ENCODE measurements at places on chromosomes 2 and 18.

DNA sequence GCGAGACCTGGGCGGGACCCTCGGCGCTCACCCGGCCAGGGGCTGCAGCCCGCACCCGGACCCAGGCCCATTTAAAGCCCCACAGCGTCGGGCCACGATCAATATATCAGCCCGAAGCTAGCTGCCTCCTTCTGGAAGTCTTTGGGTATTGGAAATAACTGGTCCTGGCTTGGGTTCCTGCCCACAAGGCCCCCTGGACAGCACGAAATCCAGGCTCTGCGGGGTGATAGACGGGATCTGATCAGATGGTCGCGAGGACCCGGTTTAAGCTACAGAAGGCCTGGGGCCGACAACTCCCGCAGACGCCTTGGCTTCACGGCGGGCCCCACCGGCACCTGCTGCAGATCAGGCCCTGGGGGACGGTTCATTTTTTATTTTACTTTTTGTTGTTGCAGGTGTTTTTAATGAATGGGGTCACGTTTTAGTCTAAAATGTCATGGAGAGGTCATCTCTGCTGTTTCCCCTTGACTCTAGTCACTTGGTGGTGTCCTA lies 362 bp upstream of the PSTPIP2 start:
- DNase-seq, result no peak

DNA sequence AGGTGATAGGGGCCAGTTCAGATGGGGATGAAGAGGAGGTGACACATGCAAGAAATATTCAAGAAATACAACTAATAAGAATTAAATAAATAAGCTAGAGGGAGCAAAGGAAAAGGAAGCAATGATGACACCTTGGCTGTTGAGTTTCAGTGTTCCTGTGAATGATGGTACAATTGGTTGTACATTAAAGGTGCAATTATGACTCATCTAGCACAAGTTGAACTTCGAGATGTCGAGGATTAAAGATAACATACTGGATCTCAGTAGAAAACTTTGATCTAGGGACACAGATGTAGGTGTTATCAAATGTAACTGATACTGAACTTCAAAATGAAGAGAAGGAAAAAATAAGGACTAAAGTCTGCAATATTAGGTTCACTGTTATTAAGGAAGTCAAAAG lies 760.6 kb upstream of the CHAC2 start:
- no peak for DNase-seq

DNA sequence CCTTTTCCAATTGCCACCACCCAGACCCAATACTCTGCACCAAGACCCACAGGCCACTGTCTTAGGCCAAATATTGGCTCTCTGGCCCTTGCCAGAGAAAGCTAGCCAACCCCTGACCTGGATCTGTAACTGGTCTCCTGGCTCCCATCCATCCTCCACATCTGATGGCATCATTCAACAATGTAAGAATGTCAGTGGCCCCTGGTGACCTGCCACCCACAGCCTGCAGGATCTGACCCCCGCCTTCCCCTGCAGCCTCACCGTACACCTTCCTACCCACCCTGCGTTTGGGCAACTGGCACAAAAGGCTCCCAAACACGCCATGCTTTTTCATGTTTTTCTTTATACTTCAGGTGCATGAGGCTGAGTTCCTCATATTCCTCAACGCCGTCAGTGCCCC lies 60.0 kb upstream of the ASAP2 start:
- no peak for DNase-seq

DNA sequence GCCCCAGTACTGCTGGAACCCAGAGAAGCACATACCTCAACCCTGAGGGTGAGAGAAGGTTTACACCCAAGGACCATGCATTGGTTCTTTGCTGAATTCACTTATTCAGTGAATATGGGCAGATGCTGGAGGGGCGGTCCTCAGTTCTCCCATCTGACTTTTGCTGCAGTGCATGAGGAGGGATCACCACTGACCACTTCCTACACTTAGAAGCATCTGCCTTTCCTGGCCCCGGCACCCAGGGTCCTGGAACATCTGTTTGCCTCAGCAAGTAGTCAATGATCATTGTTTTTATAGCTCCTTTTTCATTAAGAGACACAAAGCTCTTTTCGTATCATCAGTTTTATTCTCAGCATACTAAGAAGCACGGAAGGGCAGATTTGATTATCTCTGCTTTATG lies 211.4 kb downstream of the SH3RF3 start:
- no peak for DNase-seq

DNA sequence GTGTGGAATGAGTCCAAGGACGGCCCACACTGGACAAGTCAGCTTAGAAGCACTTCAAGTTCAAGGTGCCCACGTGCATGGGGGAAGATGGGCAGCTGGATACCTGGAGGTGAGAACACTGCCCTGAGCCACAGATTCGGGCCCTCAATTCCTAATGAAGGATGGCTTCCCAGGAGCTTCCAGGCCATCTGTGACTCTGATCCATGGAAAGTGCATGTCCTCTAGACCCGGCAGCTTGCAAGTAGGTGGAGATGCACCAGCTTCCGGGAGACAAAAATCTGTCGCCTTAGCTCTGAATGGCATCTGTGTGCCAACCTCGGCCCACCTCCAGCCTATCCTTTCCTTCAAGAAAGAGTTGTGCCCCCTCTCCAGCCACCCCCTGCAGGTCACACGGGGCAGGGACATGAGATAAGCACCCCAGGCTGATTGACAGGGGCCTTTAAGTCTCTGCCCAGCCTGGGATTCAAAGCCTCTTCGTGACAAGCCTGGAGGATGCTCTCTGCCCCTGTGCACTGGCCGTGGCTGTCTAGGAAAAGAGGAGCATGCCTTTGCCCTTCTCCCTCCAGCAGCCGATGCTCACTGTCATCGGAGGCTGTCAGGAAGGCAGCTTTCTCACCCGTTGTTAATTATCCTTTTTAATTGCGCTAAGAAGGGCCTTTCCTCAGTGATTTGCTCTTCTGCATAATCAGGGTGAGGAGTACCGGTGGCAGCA lies 65.5 kb downstream of the BIN1 start:
- no peak for DNase-seq

DNA sequence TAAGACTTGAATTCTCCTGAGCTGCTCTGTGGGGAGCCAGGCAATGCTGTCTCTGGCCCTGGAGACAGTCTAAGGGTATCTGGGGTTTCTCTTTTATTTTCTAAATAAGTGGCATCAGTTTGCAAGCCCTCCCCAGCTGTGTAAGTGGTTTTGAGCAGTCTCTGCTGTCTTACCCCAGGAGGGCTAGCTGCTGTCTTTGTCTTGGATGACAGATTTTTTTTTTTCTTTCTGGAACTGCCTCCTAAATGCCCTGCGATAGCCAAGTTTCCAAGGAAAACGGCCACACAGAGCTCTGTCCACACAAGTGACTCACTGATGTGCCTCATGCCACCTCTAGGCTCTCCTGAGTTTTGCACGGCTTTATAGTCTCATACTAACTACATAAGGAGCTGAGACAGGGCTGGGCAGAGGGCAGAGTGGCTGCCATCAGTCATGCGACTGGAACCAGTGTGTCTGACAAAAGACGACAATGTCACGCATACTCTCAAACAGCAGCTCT lies 37.2 kb upstream of the THOC1 start:
- DNase-seq, result no peak

GRCh38 chr2:70498054-70498453 lies 55.6 kb downstream of the TGFA start:
- no peak for DNase-seq
